Choroid plexus epithelial cell (primary cell): ENCODE measurements at places on chromosomes 3 and 15.

- DNase-seq, result no peak
These were observed 42.9 kb upstream of the LMCD1 start for GRCh38 chr3:8458711-8459110.

DNA sequence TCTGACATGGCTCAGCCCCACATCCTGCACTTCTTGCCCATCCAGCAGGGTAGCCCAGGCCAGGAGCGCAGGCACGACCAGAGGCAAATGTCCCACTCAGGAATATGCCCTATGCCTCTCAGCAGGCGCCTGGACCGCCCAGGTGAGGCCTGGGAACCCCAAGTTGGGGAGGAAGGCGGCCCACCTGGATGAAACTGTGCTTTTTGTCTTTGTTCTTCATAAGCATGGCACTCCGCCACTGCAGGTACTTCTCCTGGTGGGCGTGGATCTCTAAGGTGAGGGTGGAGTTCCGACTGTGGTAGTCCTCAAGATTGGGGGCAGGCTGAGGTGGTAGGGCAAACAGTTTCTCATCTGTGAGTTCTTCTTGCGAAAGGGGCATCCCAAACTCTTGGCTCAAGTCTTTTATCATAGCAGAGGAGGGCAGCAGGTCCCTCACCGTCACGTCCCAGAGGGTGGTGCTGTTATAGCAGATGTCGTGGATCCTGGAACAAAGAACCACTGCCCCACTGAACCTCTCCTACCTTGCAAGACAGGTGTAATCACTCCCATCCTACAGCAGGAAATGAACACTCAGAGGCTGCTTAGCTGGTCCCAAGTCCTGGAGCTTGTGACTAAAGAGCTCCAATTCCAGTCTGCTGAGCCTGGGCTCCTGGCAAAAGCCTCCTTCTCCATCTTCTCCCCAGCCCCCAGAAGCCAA is 53.2 kb downstream of the ACAD9 start:
- DNase-seq, result no peak

GRCh38 chr15:92463826-92464225 is 70.1 kb downstream of the ST8SIA2 start:
- DNase-seq, result no peak

DNA sequence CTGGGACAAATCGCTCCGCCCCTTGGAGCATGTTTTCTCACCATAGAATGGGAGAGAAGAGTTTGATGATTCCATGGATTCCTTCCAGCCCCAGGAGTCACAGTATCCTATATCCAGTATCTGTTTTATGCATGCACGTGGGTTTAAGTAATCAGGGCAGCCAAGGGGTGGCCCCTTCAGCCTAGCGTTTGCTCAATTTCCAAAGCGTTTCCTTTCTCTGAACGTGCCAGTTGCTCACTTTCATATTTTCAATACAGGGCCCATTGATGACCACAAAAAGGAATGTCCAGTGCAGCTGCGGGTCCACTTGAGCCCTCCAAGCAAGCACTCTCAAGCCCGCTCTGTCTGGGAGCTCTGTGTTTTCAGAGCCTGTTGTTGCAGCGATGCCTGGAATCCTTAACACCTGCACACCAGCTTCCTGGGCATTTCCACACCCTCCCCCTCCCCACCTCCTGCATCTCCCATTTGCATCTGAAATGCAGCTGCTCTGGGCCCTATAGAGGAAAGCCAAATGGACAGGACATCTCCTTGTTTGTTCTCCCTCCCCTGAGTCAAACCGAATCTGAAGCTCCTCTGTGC is 164.3 kb upstream of the LPP start:
- no peak for DNase-seq

DNA sequence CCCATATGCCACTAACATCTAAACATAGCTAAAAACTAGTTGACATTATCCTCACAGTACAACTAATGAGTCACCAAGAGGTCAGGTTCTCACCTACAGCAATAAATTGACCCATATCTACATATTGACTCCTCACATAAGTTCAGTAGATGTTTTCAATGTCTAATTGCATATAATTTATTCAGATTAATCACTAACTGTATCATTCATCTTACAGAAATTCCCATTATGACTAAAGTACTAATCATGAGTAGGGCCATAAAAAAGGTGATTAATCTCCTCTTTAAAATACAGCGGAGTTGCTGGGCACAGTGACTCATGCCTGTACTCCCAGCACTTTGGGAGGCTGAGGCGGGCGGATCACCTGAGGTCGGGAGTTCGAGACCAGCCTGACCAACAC is 82.4 kb upstream of the ST3GAL6 start:
- no peak for DNase-seq
